ENCODE measurements at places on chromosomes 3 and 15. TPM values are rescaled to one million over a fixed set of nuclear protein-coding genes. Genes with fewer than 3 reads are reported as not detected.

- DNase-seq = no peak
These were observed 14.4 kb downstream of the TMPRSS7 start for GRCh38 chr3:112048911-112049310.

The MEGF11 gene
- 0.67 TPM for total RNA-seq

GRCh38 chr3:127884041-127884440, 31.0 kb upstream of the KBTBD12 start:
- no peak for DNase-seq

DNA sequence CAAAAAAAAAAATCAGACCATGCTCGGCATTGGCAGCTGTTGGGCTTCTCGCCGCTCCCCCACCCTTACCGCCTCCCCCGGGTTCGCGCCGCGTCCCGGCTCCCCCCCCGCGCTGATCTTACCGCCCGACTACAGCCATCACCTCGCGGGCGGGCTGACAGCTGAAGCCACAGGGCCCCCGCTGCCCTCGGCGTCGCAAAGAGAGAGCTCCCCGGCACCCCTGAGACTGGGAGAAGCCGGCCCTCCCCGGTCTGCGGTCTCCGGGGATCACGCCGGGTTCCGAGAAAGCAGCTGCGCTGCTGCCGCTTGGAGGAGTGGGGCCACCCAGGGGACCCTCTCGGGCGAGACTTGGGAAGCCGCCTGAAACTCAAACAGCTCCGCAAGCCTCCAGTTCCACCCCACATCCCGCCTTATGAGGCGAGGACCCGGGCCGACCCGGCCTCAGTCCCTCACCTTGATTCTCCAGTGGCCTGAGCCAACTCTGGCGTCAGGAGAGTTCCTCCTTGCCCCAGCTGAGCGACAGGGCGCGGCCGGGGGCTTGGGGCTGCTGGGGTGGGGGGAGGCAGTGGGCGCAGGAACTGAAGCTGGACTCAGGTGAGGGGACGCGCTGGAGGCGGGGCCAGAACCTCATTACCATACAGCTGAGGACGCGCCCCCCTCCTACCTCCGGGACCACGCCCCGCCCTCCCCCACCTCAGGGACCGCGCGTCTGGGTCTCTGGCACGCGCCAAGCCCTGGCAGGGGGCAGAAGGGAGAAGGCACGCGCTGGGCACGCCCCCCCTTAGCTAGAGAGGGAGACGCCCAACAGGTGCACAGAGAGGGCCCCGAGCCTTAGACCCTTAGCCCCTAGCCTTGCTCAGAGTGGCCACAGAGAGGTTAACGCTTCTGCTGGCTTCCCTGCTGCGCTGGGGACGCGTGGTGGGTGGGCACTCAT, 1.0 kb upstream of the DLL4 start:
- peak; percentile 96 for DNase-seq

The CX3CR1 gene
- 0.03 TPM for total RNA-seq

GRCh38 chr15:57158589-57158988, 217.7 kb upstream of the CGNL1 start:
- no peak for DNase-seq

The GRAMD2A gene
- total RNA-seq = 0.17 TPM

DNA sequence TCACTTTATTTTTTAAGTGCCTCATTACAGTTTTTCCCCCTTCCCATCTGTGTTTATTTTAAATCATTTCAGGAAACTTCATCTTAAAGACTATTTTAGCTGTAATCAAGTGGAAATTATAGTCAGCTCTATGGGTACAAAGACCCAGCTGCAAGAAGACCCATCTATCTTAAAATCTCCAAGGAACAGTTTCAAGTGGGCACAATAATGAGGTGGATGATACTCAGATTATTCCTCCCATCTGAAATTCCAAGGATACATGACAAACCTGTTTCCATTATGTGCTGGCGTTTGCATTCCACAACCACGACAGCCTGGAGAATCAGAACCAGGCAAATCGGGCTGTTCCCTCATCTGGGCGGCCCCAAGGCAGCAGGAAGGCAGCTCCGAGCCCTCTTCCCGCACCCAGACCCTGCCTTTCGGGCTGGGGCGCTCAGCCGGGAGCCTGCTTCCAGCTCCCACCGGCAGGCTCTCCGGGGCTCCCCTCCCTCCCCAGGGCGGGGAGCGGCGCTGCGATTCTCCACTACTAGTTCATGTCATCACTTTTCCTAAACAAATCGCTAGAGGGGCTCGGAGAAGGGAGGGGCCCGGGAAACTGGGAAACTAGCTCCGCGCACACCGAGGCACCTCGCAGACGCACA, at the start of gene MGLL:
TSS of gene MGLL (minus strand) at position 475 of the 641 bp plus-strand sequence. CDS start at position 278, 197 bp downstream.
- DNase-seq = peak; percentile 72

- DNase-seq = no peak
These were observed 80.1 kb downstream of the SETD2 start for GRCh38 chr3:47083786-47084185.

The CPNE9 gene
- 0.38 TPM for total RNA-seq

DNA sequence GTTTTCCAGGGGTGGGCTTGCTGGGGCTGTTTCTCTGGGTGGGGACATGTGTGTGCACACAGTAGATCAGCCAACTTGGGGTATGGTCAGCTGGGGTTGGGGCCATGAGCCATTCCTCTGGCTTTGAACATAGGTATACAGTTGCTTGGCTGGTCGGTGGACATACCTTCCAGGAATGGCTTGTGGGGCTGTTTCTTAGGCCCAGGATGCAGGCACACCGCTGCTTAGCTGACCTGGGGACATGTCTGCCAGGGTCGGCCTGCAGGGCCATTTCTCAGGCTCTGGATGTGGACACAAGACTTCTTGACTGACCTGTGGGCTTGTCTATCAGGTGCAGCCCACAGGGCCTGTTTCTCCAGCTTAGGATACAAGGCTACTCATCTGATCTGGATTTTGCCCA, 130.6 kb downstream of the DOCK3 start:
- no peak for DNase-seq

DNA sequence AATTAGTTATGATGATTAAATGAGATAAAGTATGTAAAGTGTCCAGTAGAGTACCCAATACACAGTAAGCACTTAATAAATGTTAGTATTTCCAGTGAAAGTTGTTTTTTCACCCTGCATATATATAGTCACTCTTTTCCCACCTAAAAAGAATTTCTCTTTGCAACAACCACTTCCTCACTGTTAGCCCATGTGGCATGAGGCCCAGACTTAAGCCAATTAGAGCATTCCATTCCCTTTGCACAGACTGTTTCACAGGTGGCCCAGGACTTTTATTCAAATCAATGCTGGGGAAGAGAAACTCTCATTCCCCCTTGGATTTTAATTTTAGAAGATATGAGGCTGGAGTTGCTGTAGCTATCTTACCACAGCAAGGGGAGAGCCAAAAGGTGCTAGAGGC, 3.7 kb downstream of the IFT80 start:
- no peak for DNase-seq

DNA sequence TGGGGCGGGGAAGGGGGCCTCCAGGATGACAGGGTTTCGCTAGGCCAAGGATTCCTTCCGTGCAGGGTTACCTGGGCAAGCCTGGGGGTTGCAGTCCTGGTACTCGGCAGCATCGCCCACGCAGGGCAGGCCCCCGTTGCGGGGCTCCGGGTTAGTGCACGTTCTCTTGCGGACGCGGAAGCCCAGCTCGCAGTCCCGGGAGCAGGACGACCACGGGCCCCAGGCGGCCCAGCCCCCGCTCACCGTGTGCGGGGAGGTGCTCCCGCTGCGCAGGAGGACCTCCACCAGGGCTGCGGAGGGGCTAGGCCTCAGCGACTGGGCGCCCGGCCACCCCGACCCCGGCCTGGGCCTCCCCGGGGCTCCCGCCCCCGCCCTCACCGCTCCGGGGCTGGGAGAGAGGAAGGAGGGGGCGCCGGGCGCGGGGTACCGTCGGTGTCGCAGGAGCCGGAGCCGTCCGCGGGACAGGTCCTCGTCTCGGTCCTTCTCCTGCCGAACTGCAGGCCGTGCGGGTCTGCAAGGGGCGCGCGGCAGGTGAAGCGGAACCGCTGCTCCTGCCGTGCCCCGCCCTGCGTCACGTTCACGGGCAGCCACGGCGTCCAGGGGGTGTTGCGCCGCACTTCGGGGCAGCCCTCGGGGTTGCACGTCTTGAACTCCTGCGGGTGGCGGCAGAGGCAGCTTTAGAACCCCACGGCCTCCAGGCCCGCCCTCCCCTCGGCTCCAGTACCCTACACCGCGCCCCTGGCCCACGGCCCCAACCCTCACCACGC, 114.6 kb downstream of the SEMA5B start:
- peak; percentile 64 for DNase-seq

DNA sequence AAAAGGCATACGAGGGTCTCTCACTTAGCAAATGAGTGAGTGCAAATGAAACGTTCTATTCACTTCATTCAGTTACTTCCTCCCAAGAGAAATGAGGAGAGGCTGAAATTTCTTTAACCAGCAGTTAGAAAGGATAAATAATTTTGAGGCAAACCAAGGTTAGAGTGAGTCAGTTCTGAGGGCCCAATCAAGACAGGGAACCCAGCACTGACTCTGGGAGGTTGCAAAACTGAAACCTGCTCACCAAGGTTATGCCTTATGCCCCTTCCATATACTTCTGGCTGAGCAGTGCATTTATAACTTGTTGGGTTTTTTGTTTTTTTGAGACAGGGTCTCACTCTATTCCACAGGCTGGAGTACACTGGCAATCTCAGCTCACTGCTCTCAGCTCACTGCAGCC, 4.5 kb upstream of the RPSA start:
- DNase-seq = no peak

The IRAK2 gene
- total RNA-seq = 0.83 TPM

DNA sequence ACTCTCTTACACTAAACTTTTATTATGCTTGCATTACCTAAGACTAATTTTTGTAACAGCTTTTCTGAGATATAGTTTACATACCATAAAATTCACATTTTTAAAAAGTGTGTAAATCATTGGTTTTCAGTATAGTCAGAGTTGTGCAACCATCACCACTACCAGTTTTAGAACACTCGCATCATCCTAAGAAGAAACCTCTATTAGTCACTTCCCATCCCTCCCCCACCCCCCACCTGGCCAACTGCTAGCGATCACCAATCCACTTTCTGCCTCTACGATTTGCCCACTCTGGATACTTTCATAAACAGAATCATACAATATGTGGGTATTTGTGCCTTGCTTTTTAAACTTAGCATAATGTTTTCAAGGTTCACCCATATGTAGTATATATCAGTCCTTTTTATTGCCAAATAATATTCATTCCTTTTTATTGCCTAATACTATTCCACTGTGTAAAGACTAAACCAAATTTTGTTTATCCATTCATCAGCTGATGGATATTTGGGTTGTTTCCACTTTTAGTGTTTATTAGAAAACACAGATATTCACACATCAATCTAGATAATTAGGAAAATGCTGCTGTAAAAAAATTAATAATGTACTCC, 23.0 kb downstream of the UBP1 start:
- DNase-seq = no peak

DNA sequence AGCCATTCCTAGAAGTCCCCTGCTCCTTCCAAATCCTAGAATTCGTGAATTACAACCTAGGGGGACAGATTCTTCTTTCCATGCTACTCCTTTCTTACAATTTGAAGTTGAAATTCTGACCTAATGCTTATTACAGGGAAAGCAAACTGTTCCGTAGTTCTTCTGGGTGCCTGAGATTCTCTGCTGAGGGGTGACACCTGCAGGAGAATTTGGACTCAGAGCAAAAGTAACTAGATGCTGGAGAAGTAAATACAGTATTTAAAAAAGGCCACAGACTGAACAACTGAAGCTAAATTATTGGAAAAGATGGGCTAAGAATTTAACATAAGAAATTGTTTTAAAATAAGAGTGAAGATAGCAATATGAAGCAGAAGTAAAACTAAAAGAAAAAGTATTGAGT, 37.9 kb downstream of the ACAD9 start:
- no peak for DNase-seq

DNA sequence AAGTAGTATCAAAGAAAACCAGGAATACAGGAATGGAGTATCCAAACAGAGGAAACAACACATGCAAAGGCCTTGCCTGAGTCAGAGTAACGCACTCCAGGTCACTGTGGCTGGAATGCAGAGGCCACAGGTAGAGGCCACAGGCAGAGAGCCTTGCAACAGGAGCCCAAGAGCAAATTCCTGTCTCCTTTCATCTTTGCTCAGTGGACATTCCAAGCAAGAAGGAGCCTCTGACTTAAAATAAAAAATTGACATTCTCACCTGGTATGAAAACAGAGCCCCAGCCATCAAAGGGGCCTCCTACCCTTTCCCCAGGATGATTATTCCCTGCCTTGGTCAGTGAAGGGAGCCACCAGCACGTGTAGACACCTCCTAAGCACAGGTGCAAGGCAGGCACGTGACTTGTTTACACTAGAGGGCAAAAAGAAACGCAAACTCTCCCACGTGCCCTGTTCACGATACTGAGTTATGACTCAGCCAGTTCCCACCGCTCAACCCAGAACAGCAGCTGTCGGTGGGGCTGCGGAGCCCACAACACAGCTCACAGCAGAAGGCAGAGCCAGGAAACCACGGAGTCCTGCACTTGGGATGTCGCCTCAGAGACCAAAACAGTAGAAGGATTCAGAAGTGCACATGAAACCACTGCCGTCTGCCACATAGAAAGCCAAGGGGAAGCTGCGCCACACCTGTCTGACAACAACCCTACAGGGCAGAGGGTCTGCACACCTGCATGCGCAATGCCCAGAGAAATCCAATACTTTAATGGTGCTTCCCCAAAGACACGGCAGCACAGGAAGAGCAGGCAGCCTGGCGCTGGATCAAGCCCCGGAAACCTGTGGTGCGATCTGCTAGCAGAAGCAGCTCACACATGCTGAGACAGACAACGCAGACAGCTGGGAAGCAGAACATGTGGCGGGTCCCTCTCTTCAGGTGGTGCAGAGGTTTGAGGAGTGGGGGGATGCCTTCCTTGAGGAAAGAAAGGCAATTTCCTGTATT, 52.1 kb downstream of the ITGB5 start:
- peak; percentile 64 for DNase-seq

The PLCH1 gene
- 5.2 TPM for total RNA-seq

GRCh38 chr3:183253528-183254486, 754 bp downstream of the B3GNT5 start:
- DNase-seq = peak; percentile 84

GRCh38 chr15:43029476-43029875, 76.4 kb downstream of the UBR1 start:
- DNase-seq = no peak

GRCh38 chr15:35690698-35691116, 144.7 kb upstream of the DPH6 start:
- no peak for DNase-seq

The XCR1 gene
- not detected for total RNA-seq

The THPO gene
- total RNA-seq = 1.3 TPM

GRCh38 chr15:65533057-65533756, 2.9 kb downstream of the HACD3 start:
- DNase-seq = no peak

DNA sequence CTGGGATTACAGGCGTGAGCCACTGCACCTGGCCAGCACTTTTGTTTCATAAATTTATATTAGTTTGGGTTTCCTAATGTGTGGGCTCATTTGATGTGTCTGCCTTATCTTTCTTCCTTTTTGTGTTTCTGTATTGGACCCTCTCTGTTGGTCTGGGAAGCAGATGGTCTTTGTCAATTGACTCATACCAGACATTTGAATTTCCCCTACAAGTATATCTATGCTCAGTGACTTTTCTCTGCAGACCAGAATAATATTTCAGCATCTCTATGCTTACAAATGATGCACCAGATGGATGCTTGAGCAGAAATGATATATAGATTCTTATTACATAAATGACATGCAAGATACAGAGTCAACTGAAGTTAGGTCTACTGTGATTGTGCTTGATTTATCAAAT, 329.9 kb upstream of the SLCO3A1 start:
- DNase-seq = no peak

The ANKRD63 gene
- 0.45 TPM for total RNA-seq

Measured in H7 (cell line).